ENCODE measurements at places on chromosomes 4 and X.

GRCh38 chr4:159035570-159035969 is 67.3 kb upstream of the RAPGEF2 start:
- DNase-seq: no peak

GRCh38 chr4:112325530-112325929 is 28.4 kb downstream of the ALPK1 start:
- DNase-seq: no peak

GRCh38 chr4:174794543-174795094 is 34.4 kb downstream of the GLRA3 start:
- no peak for DNase-seq

- no peak for DNase-seq
Observed at GRCh38 chr4:148415500-148415899, 26.7 kb downstream of the NR3C2 start.

DNA sequence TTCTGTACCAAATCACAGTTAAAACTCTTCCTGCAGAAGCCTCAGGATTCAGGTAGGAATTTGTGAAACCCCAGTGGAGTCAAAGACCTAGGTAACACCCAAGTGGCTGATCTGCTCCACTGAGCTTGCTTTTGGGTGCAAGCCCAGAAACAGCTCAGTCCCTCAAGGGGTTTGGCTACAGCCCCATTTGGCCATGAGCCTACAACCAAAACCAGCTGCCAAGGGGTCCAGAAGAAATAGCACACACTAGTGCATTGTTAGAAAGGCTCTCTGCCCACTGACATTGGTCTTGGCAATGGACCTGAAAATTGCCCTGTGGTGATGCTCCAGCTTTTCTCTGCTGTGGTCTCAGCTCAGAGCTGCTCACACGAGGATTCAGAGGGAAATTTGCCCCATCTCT is 577.4 kb upstream of the INTU start:
- DNase-seq: no peak

DNA sequence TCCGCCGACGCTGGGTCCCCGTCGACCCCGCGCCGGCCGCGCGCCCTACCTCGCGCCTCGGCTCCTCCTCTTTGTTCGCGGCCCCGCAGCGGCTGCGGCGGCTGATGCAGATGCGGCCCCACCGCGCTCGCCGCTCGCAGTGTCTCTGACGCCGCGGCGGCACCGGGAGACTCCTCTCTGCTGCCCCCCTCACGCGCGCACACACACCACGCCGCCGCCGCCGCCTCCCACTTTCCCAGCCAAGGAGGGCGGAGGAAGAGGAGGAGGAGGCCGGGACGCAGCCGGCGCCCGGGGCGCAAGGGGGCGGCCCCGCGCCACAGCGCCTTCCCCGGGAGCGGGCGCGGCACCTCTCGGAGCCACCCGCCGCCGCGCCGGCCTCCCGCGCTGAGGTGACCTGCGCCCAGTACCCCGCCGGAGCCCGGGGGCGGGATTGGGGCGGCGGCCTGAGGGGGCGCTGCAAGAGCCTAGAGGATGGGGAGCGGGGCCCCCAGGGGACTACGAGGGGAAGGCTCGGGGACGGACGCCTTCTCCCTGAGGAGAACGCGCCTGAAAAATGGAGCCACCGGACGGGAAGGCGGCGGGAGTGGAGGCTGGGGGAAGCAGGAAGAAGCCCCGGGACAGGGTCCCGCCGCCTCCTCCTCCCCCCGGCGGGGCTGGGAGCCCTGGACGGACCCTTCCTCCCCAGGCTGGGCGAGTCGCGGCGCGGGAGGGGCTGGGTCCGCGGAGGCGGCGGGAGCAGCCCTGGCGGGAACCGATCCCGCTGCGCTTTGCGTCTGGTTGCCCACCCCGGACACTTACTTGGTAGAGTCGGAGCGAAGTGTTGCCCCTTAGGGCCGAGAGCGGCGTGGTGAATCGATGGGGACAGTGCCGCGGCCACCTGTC is at the start of gene SH3RF1:
TSS of gene SH3RF1 (minus strand) at position 147 of the 882 bp plus-strand sequence. CDS start 1,744 bp downstream, outside the sequence.
- peak; percentile 85 for DNase-seq
